Adrenal gland (tissue), 19 donors: ENCODE measurements at places on chromosomes 5 and 9.

DNA sequence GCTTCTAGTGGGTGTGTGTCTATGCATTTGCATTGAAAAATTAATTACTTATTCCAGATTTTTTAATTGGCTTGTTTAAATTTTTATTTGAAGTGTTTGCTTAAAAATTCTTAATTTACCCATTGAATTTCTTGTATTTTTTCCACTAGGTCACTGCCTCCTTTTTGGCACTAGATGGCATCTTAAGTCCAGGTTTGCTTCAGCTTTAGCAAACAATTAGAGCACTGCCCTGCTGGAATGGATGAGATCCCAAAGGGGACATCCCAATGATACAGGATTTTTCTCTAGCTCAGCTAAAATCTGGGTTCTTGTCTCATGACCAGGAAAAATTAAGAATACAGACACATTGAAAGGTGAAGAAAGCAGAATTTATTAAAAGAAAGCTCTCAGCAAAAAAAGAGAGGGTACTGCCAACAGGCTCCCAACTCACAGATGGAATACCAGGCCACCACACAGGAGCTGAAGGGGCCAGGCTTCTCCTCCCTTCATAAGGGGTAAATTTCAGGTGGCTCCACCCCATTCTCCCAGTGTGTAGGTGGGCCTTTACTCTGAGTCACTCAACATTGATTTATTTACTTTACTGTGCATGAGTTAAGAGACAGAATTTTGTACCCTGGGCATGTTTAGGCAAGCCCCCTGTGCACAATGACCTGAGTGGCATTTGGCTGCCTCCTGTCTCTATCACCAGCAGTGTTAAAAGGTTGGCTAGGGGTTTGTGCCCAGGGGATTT is 532.4 kb downstream of the ANXA1 start:
- no peak overlapping the region for H3K4me3 ChIP-seq
- no peaks in the 10 kb centered on the region for H3K27me3 ChIP-seq
- no peak overlapping the region for H3K27ac ChIP-seq
- no peaks in the 10 kb centered on the region for H3K36me3 ChIP-seq

GRCh38 chr9:115261656-115262081 is 143.7 kb upstream of the TNC start:
- H3K36me3 ChIP-seq, result no peaks in the 10 kb centered on the region
- no peaks in the 10 kb centered on the region for H3K27me3 ChIP-seq
- no peak overlapping the region for H3K27ac ChIP-seq
- no peak overlapping the region for H3K4me3 ChIP-seq

- H3K27ac ChIP-seq, result no peak overlapping the region
- H3K4me3 ChIP-seq, result no peak overlapping the region
- no peaks in the 10 kb centered on the region for H3K4me1 ChIP-seq
- no peaks in the 10 kb centered on the region for H3K27me3 ChIP-seq
- H3K36me3 ChIP-seq, result no peaks in the 10 kb centered on the region
These were observed 140.3 kb downstream of the BNC2 start for GRCh38 chr9:16730162-16730561.

DNA sequence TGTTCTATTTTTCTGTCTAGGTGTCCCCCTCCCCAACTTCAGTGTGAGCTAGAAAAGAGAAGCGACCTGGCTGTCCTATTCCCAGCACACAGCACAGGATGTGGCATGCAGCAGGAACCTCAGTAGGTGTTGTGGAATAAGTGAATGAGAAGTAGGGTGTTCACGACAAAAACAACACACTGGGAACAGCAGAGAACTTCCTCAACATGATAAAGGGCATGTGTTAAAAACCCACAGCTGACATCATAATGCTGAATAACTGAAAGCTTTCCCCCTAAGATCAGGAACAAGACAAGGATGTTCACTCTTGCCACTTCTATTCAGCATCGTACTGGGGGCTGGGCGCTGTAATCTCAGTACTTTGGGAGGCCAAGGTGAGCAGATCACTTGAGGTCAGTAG is 155.6 kb upstream of the ZNF618 start:
- no peak overlapping the region for H3K4me3 ChIP-seq
- no peaks in the 10 kb centered on the region for H3K27me3 ChIP-seq
- no peaks in the 10 kb centered on the region for H3K4me1 ChIP-seq
- H3K36me3 ChIP-seq, result no peaks in the 10 kb centered on the region

GRCh38 chr5:537098-537497 is 12.8 kb upstream of the SLC9A3 start:
- no peaks in the 10 kb centered on the region for H3K4me1 ChIP-seq
- no peak overlapping the region for H3K27ac ChIP-seq
- no peak overlapping the region for H3K4me3 ChIP-seq
- H3K36me3 ChIP-seq, result no peaks in the 10 kb centered on the region
- peaks cover 60% of the 10 kb centered on the region for H3K27me3 ChIP-seq

DNA sequence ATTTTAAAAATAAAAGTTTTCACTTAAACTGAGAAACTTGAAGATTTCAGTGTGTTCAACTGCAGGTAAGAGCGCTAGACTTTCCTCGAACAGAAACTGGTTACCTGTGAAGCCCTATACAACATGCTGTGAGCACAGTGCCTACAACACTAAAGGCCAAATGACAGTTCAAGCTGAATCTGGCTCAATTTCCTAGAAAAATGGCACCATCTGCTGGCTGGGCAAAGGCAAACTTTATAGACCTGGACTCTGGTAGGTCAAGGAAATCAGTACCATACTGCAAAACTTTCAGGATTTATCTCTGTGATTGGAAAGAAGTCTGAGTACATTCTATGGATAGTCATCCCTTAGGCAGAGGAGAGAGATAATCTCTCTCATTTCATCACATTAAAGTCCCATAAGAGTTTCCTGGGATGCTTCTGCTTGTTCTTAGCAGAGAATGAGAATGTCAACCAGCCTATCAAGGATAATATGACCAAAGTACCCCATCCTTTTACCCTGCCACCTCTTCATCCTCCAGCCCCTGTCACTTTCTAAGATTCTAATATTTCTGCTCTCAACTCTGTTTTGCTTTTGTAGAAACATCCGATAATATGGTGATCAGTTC is 31.8 kb upstream of the FOXB2 start:
- peak; percentile 38 for DNase-seq
- peaks cover 6% of the 10 kb centered on the region for H3K27me3 ChIP-seq
- H3K27ac ChIP-seq, result no peak overlapping the region

DNA sequence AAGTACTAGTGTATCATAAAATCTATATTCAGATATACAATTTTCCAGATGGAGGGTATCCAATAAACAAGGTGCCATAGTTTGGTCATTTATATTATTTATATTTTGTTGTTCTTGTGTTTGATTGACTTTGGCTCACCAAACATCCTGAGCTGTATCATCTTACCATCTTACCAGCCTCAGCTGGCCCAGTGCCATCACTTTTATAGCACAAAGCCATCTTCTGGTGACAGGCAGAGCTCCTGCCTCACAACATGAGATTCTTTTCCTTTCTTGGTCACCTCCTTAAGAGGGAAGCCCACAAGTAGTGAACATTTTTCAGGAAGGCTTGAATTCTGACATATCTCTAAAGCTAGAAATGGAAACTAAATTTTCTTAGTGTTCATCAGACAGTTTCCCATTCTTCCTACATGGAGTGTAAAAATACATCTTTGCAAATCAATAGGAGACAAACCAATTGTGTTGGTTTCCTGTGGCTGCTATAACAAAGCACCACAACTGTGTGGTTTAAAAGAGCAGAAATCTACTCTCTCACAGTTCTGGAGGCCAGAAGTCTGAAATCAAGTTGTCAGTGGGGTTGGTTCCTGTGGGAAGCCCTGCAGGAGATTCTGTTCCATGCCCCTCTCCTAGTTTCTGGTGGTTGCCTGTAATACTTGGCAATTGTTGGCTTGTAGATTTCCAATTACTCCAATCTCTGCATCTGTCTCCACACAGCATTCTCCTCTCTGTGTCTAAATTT is 341.8 kb downstream of the MAN2A1 start:
- H3K4me3 ChIP-seq, result no peak overlapping the region
- H3K36me3 ChIP-seq, result no peaks in the 10 kb centered on the region
- no peaks in the 10 kb centered on the region for H3K27me3 ChIP-seq

- H3K36me3 ChIP-seq, result no peaks in the 10 kb centered on the region
- H3K4me1 ChIP-seq, result no peaks in the 10 kb centered on the region
- H3K27me3 ChIP-seq, result no peaks in the 10 kb centered on the region
- no peak overlapping the region for H3K27ac ChIP-seq
- H3K4me3 ChIP-seq, result no peak overlapping the region
- no peak for DNase-seq
These were observed 348.8 kb downstream of the EFNA5 start for GRCh38 chr5:107321906-107322305.

DNA sequence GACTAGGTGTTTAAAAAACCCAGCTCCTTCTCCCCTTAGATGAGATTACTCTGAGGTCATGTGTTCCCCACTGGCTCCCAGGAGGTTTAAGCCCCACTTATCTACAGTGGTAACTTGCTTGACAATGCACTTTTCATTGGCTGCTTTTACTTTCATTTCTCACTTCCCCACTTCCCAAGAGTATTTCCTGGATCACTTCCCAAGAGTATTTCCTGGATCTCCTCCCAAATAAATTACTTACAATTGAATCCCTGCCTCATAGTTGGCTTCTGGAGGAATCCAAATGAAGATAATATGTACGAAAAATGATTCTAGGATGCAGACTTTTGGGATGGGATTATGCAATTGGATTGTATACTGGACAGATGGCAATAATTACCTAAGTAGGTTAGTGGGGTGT is 47.1 kb upstream of the CHSY3 start:
- no peaks in the 10 kb centered on the region for H3K4me1 ChIP-seq
- H3K4me3 ChIP-seq, result no peak overlapping the region
- no peaks in the 10 kb centered on the region for H3K27me3 ChIP-seq
- no peak for DNase-seq
- no peak overlapping the region for H3K27ac ChIP-seq

DNA sequence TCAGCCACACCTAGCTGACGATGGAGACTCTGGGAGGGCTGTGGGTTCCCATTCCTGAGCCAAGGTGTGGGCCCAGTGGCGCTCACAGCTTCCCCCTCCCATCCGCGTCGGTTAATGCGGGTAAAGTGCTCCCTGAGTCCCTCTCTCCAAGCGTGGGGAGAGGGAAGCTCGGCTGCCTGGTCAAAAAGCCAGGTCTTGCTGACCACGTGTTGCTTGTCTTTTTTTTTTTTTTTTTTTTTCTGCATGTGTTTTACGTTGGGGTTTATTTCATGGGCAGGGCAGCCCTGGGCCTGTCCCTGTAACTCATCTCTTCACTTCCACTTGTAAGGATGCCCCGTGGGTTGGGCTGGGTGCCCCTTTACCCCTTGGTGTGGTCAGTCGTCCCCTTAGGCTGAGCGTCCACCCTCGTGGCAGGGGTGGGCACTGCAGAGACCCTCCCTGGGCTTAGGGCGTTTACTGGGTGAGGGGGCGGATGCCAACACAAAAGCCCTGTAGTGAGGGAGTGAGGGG is 11.9 kb downstream of the NKD2 start:
- H3K4me1 ChIP-seq, result no peaks in the 10 kb centered on the region
- no peaks in the 10 kb centered on the region for H3K36me3 ChIP-seq
- no peak overlapping the region for H3K27ac ChIP-seq
- no peak overlapping the region for H3K4me3 ChIP-seq
- no peaks in the 10 kb centered on the region for H3K27me3 ChIP-seq
- DNase-seq, result no peak

- no peaks in the 10 kb centered on the region for H3K27me3 ChIP-seq
- no peaks in the 10 kb centered on the region for H3K4me1 ChIP-seq
- no peaks in the 10 kb centered on the region for H3K36me3 ChIP-seq
- H3K4me3 ChIP-seq, result no peak overlapping the region
- DNase-seq, result no peak
- H3K27ac ChIP-seq, result no peak overlapping the region
These were observed 140.2 kb downstream of the NFIB start for GRCh38 chr9:14173713-14174112.

- no peaks in the 10 kb centered on the region for H3K4me1 ChIP-seq
- DNase-seq, result no peak
- H3K27me3 ChIP-seq, result no peaks in the 10 kb centered on the region
- H3K36me3 ChIP-seq, result no peaks in the 10 kb centered on the region
- no peak overlapping the region for H3K4me3 ChIP-seq
These were observed 33.2 kb downstream of the TNC start for GRCh38 chr9:115084709-115085108.

GRCh38 chr5:127671218-127671617 is 22.3 kb downstream of the CTXN3 start:
- no peaks in the 10 kb centered on the region for H3K36me3 ChIP-seq
- H3K27ac ChIP-seq, result no peak overlapping the region
- no peak for DNase-seq
- H3K4me1 ChIP-seq, result no peaks in the 10 kb centered on the region
- no peaks in the 10 kb centered on the region for H3K27me3 ChIP-seq

DNA sequence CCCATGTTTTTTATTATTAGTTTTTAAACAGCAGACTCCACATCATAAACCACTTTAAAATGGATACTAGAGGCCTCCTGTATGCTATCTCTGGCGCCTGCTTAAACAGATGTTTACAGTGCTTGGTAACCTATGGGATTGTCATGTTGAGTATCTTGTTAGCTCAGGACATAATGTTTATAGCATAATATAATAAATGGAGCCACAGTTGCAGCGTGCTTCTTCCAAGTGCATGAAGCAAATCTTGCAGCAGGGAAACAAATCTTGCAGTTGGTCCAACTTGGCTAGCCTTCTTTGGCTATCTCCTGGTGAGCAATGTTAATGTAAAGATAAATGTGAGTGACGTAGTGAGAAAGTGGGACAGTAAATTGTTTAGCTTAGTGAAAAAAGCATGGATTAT is 2.8 kb downstream of the GHR start:
- H3K4me3 ChIP-seq, result no peak overlapping the region
- no peak for DNase-seq
- peaks cover 5% of the 10 kb centered on the region for H3K4me1 ChIP-seq
- H3K36me3 ChIP-seq, result no peaks in the 10 kb centered on the region
- H3K27me3 ChIP-seq, result no peaks in the 10 kb centered on the region

- H3K27me3 ChIP-seq, result peaks cover 4% of the 10 kb centered on the region
- H3K4me3 ChIP-seq, result no peak overlapping the region
- DNase-seq, result no peak
- peak overlapping the region; percentile 10 for H3K27ac ChIP-seq
- H3K4me1 ChIP-seq, result peaks cover 7% of the 10 kb centered on the region
These were observed 647 bp upstream of the ADAMTSL2 start for GRCh38 chr9:133533857-133534256.

- H3K4me1 ChIP-seq, result peaks cover 31% of the 10 kb centered on the region
- peak; percentile 47 for DNase-seq
- no peaks in the 10 kb centered on the region for H3K27me3 ChIP-seq
These were observed 1.1 kb upstream of the SSBP2 start for GRCh38 chr5:81751836-81752643.

DNA sequence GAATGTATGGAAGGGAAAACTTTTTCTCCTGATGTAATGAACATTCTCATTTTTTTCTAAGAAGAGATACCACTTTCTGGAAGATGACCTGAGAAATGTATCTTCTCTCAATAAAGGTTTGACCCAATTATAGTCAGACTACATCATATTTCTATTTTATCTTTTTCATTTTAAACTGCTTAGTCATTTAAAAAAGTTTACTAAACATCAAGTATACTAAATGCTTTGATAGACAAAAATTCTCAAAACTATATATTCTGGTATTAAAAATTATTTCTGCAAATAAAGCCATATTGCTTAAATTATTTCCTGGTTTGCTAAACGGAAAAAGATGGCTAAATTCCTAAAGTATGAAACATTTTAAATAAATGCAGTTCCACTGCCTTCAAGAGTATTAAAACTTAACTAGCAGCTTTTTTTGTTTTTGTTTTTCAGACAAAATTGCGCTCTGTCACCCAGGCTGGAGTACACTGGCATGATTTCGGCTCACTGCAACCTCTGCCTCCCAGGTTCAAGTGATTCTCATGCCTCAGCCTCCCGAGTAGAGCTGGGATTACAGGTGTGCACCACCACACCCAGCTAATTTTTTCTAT is 37.1 kb downstream of the FBXW11 start:
- no peaks in the 10 kb centered on the region for H3K36me3 ChIP-seq
- DNase-seq, result no peak
- H3K4me1 ChIP-seq, result peaks cover 26% of the 10 kb centered on the region
